Neural crest cell (in vitro differentiated cells): ENCODE measurements at places on chromosomes 3 and 15.

- no peak for DNase-seq
These were observed 3.7 kb downstream of the SLC6A20 start for GRCh38 chr3:45792516-45793172.

GRCh38 chr3:176994891-176995781 is 202.1 kb downstream of the TBL1XR1 start:
- no peak for DNase-seq

GRCh38 chr3:177724020-177724638 is 526.8 kb upstream of the TBL1XR1 start:
- DNase-seq: no peak

DNA sequence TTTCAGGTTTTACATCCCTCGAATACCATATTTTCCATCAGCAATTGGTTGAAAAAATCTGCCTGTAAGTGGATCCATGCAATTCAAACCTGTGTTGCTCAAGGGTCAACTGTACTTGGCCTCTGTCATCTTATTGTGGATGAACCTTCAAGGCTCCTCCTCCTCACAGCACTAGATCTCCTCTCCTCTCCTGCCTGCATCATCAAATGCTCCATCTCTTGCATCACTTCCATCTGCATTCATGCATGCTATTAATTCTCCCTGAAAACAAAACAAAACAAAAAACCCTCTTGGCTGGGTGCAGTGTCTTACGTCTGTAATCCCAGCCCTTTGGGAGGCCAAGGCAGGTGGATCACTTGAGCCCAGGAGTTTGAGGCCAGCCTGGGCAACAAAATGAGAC is 10.1 kb downstream of the BCL2L10 start:
- no peak for DNase-seq

GRCh38 chr3:9411302-9411701 is 13.9 kb downstream of the SETD5 start:
- DNase-seq: no peak

- DNase-seq: no peak
These were observed 806.6 kb downstream of the SQOR start for GRCh38 chr15:46441294-46442062.

GRCh38 chr3:150146991-150147761 is 176.5 kb upstream of the PFN2 start:
- no peak for DNase-seq

DNA sequence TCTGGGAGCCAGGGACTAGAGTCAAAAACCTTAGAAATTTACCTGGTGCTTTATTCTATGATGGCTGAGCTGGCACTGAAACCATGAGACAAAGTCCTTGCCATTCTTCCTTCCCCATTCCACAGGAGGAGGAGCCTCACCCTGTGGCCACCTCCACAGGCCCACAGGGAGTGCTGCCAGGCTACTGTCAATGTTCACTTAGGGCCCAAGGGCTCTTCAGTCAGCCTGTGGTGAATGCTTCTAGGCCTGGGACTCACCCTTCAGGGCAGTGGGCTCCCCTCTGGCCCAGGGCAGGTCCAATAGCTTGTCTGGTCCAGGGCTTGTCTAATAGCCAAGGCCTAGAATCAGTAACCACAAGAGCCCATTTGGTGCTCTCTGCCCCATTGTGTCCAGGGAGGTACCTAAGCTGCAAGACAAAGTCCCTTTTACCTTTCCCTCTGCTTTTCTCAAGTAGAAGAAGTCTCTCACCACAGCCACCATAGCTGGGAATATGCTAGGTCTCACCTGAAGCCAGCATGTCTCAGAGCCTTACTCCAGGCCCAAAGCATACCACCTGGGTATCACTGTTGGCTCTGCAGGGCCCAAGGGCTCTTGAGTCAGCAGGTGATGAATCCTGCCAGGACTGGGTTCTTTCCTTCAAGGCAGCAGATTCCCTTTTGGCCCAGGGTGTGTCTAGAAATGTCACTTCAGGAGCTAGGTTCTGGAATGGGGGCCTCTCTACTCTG is 61.8 kb upstream of the CHRNB4 start:
- no peak for DNase-seq

DNA sequence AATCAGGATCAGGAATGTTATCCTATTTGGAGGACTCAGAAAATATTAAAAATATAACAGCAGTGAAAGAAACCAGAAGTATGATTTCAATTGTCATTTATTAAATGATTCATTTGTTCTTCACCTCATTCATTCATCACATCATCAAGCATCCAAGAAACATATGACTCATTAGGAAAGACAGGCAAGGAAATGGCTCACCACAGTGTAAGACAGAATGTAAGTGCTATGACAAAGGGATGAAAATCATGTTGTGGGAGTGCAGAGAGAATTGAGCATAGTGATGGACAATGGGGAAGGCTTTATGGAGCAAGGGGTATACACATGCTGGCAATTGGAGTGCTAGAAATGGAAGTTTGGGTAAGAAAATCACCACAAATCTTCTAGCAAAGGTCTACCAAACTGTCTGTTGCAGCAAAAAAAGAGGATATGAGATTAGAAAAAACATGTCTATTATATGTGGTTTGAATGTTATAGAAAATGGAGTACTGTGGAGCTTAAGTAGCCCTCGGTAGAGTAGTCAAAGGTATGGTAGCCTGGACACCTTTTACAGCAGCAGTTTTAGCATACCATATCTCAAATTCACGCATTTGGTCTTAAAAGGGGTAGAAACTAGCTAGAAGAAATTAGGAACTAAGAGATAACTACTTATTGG is 111.1 kb upstream of the GPR149 start:
- DNase-seq: no peak

DNA sequence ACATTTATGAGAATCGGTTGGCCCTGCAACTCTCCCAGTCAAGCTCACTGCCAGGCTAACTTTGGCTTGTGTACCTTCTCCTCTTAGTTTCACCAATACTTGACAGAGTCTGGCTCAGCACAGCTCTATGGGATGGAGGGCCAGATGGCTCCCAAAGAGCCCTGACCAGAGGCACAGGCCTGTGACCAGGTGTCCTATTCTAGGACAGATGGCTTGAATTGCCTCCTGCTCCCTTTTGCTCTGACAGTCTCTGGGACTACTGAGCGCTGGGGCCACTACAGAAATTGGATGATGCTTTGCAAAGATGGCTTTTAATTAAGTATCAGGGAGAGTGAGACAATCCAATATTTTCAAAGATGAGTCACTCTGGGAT is 10.3 kb upstream of the ARID3B start:
- no peak for DNase-seq

GRCh38 chr3:140166861-140167599 is 232.0 kb downstream of the CLSTN2 start:
- no peak for DNase-seq

DNA sequence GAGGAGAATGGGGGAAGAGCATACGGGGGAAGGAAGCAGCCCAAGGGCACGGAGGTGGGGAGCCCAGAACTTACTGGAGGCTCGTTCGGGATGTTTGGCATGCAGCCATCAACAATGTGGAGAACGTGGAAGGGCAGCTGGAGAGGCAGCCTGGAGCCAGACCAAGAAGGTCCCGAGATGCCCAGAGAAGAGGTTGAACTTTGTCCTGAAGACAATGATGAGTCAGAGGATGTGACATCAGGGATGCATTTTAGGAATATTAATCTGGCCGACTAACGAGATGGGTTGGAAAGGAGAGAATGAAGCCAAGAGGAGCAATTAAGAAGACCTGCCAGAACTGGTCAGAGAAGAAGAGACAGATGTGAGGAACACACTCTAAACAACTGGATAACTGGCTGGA is 98.2 kb downstream of the SRGAP3 start:
- no peak for DNase-seq

DNA sequence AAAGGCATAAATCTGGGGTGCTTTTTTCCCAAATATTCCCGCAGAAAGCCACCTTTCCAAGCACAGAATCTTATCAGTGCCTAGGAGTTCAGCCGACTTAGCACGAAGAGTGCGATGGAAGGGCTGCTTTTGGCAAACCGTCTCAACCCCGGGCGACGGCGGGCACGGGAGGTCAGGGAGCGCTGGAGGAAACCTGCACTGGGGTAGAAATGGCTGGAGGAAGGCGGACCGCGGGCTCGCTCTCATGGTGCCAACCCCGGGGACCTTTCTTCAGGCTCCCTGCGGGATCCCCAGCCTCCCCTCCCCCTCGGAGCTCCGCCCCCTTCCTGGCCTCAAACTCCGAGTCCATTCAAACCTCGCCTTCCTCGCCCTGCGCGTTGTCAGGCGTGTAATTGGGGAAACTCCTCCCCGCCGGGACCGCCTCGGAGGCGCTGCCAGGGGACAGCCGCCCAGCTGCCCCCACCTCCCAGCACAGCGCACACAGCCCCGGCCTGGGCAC is at the start of gene GABRG3:
TSS of gene GABRG3 (plus strand) at position 470 of the 499 bp plus-strand sequence.
- DNase-seq: peak; percentile 65

DNA sequence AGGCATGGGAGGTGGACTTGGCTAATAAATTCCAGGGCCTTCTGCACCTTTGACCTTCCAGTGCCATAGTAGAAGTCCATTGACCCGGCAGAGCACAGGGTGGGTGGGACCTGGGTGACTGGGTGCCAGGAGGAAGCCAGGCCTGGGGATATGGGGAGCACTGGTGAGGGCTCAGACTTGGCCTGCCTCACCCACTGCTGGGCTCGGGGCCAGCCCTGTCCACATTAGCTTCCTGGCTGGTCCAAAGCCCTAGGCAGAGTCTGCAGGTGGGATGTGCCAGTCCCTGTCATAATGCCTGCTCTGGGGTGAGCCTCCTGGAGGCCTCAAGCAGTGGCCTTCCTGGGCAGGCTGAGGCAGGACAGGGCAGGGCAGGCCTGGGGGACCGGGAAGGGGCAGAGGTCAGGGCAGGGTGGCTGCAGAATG is 38.1 kb upstream of the CHRNB4 start:
- no peak for DNase-seq

DNA sequence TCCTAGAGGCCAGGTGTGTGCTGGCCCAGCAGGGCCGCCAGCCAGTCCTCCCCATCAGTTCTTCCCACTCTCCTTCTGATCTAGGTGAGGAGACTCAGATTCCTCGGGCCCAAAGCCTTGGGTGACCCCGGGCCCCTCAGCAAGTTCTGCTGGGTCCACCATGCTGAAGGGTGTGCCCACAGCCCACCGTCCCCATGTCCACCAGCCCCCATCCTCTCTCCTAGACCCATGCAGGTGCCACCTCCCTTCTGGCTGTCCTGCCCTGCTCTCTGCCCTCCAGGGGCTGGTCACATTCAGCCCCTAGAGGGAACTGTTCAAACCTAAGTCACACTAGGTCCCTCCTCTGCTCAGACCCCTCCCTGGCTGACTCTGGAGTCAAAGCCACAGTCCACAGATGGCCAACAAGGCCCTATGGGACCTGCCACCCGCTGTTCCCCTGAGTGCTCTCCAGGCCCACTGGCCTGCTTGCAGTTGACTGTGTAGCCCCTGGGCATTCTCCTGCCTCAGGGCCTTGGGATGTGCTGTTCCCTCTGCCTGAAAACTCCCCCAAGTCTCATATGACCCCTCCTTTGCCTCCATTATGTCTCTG is 878 bp upstream of the TLR9 start:
- no peak for DNase-seq

- DNase-seq: no peak
These were observed 37.8 kb downstream of the ZNF445 start for GRCh38 chr3:44439499-44440295.

- peak; percentile 4 for DNase-seq
These were observed 341.7 kb downstream of the CLSTN2 start for GRCh38 chr3:140276703-140277102.

GRCh38 chr3:195715134-195715533 is 5.6 kb upstream of the MUC20 start:
- no peak for DNase-seq

DNA sequence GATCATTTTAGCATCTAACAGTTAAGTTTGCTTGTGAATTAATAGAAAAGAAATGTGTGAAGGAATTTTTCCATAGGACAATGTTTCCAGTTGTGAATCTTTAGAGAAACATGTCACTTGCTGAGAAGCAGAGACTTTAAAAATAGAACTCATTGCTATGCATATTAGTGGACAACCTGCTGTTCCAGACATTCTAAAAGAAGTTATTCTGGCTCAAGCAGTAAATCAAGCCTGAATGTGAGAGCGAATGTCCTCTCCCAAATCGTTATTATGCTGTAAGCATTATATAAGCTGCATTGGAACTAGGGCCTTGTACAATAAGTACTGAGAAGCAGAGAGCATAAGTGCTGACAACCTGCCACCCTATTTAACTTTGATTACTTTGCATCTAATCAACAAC is 990.9 kb downstream of the PLOD2 start:
- no peak for DNase-seq

GRCh38 chr3:11390411-11391131 is 118.4 kb downstream of the ATG7 start:
- DNase-seq: no peak

GRCh38 chr3:46130631-46131310 is 77.3 kb downstream of the CCR1 start:
- DNase-seq: no peak

DNA sequence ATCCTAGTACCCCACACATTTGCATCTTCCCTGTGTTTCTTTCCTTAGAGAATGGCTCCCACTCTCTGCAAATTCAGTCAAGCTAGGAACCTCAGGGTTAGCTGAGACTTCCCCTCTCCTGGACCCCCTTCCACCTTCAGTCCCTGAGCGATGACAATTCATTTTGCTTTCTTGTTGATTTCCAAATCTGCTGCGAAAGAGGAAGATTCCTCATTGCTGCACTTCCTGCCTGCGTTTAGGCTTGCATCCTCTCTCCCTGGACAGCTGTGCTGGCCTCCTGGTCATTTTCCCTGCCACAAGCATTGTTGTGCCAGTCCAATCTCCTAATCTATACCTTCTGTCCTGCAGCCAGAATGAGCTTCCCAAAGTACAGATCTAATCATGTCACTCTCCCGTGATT is 12.3 kb upstream of the DGKG start:
- no peak for DNase-seq

DNA sequence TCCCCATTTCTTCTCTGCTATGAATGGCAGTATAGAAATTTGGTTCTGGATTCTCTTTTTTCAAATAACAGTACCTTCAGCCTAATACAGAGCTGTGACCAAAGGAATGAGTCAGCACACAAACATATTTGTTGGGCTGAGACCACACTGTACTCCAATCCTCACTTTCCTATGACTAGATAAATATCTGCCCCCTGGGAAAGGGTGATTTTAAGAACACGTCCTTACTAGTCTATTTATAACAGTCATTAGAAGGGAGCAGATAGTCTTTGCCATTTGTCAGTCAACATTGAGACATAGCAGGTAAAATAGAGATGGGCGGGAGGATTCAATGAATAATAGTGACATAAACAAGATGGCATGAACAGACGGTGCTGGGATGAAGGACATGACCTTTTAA is 461.3 kb downstream of the MCTP2 start:
- no peak for DNase-seq

DNA sequence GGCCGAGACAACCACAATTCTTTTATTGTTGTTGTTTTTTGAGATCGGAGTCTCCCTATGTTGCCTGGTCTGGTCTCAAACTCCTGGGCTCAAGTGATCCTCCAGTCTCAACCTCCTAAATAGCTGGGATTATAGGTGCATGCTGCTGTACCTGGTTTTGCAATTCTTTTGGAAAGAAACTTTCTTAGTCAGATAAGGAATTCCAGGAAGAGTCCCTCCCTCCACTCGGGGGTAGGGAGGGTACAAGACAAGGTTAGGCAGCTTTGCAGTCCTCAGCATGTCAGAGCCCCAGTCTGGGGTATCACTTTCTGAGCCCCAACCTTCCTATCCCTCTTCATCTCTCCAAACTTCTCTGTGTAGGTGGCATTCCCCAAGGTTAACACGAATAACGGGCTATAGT is 33.8 kb upstream of the FURIN start:
- no peak for DNase-seq

- DNase-seq: no peak
These were observed 507.3 kb upstream of the CBLB start for GRCh38 chr3:106376016-106376570.
